ENCODE measurements at places on chromosomes 3 and 15.

DNA sequence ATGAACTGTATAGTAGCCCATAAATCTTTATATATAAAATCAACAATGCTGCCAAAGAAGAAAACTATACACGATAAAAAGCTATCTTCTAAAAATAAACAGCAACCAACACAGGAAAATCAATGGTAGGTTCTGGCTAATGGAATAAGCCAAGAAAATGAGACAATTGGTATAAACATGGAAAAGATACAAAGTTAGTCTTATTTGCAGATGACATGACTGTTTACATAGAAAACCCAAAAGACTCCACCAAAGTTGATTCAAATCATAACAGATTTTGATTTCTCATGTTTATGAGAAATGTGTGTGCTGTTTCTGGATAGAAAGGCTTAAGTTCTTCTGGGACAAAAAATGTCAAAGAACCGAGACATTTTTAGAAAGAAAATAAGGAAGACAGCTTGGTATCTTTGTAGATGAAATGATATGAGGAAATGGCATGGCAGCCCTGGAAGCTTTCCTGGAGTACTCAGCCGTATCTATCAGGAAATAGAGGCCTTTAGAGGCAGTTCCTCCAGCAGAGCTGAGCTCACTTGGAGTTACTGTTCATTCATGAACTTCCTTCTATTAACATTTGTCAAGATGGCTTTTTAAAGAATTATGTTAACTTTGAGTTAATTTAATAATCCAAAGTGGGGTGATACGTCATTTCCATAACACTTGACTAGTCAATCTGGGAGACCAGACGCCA is 36.7 kb upstream of the VILL start:
- no peak for DNase-seq

- peak; percentile 26 for DNase-seq
These were observed 1435.2 kb upstream of the CADM2 start for GRCh38 chr3:83523470-83524073.

DNA sequence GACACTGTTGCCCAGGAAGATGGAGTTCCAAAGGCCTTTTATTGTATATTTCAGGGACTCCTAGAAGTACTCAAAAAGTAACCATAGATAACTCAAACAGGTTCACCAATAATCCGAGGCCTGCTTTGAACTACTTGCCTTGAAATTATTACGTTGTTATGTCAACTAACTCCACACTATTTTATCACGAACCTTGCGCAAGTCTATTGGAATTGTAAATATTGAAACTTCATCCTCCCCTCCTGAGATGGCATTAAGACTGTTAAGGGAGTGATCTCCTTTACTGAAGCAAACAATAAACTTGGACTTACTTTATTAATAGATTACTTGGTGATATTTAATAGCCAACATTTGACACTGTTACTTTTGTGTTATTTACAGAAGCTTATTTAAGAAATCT is 199.6 kb upstream of the GADL1 start:
- DNase-seq = no peak

- DNase-seq = no peak
These were observed 33.9 kb downstream of the NXPE3 start for GRCh38 chr3:101812895-101813294.

GRCh38 chr15:46892621-46893160 is 824.6 kb upstream of the SEMA6D start:
- DNase-seq = no peak

DNA sequence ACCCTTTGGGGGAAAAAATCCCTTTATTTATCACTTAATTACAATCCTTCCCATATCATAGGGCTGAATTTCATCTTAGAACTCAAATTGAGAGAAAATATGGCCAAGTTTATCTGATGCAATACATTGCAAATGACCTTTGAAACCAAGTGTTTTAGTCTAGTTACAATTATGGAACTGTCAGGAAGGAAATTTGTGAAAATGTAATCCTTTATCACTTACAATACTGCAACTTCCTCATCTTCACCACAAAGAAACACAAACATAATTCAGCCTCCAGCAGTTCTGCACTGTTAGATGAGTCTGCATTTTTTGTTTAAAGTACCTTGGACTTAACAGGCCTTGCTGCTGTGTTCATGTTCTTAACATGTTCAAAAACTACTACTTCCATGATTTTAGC is 4.6 kb downstream of the CCPG1 start:
- DNase-seq = no peak

DNA sequence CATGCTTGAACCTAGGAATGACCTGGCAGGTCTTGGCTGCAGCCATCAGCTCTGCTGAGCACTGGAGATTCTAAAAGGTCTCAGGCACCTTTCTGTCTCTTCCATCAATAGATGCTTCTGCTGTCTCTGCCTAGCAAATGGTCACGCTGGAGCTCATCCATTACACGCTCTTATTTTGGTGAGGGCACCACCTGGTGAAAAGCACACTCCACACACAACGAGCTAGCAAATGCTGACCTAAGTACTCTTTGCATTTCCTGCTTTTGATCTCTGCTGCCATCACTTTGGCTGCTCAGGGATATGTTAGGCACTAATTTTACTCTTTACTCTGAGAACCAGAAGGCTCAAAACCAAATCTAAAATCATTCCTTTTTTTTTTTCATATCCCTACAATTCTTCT is 91.3 kb downstream of the RAB11A start:
- DNase-seq = no peak

DNA sequence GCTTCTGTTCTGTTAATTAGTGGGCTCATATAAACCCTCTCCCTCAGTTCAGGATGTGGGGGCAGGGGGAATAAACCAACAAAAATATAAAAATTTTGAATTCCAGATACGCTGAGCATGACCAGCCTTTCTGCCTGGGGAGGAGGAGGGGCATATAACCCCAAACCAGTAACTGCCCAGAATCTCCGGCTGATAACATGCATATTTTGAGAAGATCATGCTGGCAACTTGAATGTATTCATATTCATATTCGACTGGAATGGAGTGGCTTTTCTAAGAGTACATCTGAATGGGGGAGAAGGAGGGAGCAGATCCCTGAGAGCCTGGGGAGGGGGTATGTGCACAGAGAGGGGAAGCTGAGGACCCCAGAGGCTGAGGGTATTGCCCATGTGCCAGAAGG is 54.5 kb upstream of the LCTL start:
- DNase-seq = no peak

DNA sequence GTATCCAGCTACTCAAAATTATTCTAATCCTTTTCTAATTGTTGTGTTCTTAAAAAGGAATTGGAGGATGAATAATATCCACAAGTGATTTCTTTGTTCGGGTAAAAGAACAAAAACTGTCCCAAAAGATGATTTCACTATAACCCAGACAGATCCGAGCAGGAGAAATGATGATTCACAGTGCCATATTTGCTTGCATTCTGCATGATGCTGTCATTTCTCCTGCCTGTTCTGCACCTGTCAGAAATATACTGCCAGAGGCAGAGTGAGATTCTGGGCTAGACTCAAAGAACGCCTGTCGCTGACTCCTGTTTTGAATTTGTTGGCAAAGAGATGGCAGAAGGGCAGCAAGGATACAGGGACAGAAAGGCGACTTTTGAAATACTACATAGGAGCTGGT is 34.7 kb upstream of the SLC24A5 start:
- no peak for DNase-seq

DNA sequence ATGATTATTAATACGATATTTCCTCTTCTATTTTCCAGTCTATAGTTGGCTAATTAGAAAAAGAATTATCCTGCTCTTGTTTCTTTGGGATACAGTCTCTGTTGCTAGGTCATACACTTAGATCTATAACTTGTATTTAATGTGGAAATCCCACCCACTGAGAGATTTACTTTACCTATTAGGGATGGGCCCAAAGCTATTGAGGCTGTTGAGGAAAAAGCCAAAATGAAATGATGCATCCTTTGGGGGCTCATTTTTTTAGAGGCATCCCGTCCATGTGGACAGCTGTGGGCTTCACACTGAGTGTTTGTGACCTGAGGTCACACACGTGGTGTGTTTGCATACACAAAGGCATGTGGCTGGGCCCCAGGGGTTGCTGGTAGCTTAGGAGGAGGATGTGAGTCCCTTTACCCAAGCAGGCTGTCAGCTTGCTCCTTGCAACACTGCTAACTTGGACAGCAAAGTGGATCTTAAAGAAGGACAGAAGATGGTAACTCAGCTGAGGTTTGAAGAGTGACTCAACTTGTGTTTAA is 477.4 kb downstream of the AGBL1 start:
- no peak for DNase-seq

DNA sequence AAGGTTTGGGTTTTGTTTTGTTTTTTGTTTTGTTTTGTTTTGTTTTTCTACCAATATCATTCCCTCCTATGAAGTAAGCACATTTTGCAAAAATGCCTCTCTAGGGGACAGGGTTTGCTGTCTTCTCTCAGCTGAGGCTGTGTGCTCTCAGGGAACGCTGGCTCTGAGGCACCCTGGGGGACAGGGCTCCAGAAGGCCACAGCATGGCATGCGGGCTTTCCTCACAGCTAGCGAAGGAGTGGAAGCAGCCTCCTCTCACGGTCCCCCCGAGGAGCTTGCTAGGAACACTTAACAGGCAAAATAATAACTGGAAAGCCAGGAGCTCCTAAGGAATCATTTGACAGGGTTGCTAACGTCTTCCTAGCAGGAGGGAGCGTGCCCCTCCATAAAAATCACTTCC is 227.7 kb upstream of the ST8SIA2 start:
- no peak for DNase-seq

GRCh38 chr3:129441782-129442181 is 1.8 kb downstream of the IFT122 start:
- DNase-seq = no peak

DNA sequence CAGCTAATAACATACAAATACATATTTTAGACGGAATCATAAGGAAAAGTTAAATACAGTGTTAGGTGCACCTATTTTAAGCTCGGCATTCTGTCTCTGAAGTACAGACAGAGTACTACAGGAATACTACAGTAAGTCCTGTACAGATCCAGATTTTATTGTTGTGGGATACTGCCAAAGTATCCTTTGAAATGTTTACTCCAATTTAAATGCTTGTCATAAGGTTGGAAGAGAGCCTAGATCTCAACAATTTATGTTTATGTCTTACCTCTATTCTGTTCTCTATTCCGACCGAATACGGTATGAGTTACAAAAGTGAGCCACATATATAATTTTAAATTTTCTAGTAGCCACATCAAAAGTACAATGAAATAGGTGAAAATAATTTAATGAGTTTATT is 25.3 kb downstream of the PLD1 start:
- DNase-seq = no peak

DNA sequence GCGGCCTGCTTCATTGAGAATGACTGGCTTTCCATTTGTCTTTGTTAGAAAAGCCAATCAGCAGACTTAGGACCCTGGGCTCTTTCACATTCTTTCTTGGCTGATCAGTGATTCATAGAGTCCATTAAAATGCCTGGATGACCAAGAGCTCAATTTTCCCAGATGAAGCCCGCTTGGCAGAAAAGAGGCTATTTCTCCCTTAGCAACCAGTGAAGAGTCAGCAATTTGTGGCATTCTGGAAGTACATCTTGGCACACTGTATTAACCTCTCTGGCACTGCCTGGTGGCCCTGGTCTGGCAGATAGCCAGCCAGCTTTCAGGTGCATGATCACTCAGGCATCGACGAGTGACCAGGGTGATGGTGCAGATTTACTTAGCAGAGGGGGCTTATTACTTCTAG is 145.7 kb upstream of the PLAAT1 start:
- DNase-seq = no peak

DNA sequence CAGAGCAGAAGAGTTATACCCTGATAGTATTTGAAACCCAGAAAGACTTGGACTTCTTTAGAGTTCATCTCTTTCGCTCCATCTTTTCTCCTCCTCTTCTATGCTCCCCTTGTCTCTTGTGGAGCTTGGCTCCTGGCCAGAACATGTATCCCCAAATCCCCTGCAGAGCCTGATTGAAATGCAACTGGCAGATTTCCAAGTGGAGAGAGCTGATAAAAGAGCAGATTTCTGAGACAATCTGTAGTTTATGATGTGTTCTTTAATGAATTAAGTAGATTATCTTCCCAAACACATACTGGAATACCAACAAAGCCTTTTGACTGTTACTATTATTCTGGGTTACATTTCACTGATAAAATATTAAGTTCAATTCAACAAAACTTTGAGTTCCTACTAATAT is 33.4 kb downstream of the UNC13C start:
- no peak for DNase-seq

- no peak for DNase-seq
These were observed 178.6 kb upstream of the LYSMD4 start for GRCh38 chr15:99911816-99912215.

DNA sequence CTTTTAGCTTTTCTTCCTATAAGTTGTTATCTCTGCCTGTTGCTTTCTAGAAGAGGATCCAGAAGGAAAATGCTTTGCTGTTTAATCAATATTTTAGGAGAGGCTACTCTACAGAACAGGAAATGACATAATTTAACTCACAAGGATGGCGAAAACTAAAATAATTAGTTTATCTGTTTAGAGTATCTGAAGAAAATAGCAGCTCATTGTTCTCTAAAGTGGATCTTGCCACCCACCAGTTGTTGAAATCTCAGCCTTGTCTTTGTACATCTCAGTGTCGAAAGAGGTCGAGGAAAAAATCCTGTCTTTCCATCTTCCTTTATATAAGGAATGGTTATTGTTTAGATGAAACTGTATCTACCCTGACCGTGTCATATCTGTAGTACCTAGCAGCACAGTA is 126.6 kb downstream of the ZNF609 start:
- no peak for DNase-seq

DNA sequence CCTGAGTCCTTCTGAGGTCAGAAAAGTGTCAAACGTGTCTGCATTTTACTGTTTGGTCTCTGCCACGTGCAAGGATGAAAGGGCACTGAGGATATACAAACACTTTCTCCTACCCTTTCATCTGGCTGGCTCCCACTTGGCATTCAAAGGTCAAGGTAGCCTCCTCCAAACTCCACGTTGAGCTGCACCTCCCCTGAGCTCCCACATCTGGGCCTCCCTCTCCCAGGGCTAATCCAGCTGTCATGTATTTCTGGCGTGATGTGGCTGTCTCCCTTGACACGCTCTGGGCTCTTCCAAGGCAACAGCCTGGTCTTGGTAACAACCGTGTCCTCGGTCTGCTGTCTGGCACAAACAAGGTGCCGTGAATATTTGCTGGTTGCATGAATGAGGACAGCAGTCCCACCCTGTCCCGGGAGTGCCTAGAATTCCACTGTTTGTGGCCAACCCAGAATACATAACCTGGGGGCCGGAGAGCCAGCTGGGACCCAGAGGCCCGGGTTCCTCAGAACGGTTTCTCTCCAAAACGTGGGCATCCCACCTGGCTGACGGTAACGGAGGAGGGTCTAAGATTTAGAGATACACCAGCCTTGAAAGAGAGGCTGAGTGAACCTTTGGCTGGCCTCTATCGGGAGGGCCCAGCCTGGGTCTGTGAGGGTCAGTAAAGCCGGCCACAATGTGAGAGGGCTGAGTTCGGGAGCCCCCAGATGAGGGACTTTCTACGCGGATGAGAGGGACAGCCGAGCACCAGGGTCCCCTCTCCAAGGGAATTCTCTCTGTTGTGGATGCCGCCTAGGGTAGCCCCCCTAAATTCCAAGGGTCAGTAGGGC is 767 bp downstream of the GLT8D1 start:
- no peak for DNase-seq

DNA sequence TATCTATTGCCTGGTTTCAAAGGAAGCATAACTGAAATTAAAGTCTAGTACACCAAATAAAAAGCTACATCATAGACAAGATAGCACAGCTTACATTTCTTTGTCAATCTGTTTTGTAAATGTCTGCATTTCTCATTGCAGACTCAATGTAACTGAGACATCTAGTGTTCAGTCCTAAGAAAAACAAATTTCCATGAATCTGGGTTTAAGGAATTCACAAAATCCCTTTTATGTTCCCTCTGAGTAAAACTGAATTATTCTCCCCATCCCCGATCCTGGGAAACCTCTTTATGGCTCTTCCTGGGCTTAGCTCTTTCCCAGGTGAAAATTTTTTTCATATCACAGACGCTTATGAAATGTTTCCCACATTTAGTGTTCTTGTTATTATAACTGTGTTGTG is 21.6 kb upstream of the RASA2 start:
- no peak for DNase-seq
